ENCODE measurements at places on chromosomes 1 and 21.

DNA sequence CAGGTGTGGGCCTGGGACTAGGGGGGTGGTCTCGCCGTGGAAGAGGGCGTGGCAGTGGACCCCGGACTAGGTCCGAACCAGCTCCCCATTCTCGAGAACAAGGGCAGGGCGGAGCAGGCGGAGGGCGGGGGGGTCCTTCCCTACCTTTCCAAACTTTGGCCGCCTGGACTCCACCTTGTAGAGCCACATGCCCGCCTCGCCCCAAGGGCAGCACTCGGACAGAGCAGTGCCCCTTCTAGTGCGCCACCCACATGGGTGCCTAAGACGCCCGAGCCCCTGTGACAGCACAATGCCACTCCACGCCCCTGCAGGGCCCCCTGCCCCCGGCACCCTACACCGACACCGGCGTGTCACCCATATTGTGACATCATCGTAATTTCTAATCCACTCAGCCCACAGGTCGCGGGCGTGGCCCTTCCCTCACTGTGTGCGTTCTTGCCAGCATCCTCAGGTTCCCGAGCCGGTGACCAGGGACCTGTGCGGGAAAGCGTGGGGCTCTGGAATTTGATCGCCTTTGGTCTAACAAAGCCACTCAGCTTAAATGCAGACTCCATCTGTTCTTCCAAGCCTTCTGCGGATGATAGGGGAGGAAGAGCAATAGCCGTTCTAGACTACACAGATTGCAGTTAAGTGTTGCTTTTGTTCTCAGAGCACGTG lies 553 bp upstream of the STMN1 start:
- no peak for DNase-seq

- DNase-seq = no peak
Observed at GRCh38 chr1:116076831-116077230, 34.4 kb upstream of the MAB21L3 start.

DNA sequence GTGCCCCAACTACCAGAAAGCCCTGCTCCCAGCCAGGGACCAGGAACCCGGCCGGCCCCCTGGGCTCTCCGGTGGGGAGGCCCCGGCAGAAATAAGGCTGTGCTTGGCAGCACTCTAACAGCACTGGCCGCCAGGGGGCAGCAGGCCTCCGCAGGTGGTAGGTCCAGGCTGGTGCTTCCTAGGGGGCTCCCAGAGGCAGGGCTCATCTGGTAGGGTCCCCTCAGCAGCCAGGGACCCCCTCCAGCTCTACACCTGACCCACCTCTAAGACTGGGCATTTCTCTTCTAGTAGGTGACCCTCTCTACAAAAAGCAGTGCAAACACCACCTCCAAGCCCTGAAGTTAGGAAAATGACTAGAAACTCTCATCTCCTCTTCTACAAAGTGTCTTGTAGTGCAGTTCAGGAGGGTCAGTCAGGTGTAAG lies 85.6 kb downstream of the STUM start:
- peak; percentile 91 for DNase-seq

GRCh38 chr1:7120863-7121621 lies 335.8 kb downstream of the CAMTA1 start:
- DNase-seq = no peak

GRCh38 chr1:223558512-223558911 lies 107.0 kb downstream of the CAPN8 start:
- DNase-seq = no peak

- DNase-seq = no peak
Observed at GRCh38 chr1:81542196-81542595, 258.5 kb upstream of the ADGRL2 start.

DNA sequence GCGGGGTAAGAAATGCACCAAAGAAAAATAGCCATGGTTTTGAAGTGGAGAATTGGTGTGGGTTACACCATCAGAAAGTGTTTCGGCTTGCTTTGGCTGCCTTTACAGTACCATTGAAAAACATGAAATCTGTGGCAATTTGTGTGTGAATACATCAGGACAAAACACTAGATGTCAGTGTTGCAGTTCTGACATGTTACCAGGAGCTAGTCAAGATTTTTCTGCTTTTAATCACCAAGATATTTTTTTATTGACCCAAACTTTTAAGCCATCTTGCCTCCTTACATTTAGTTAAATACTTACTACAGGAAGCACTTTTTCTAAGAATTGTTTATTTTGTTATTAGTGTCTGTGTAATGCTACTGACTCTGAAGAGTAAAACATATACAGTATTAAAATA lies 14.3 kb downstream of the RRP15 start:
- no peak for DNase-seq

GRCh38 chr1:5485436-5485835 lies 506.8 kb downstream of the NPHP4 start:
- DNase-seq = no peak

- no peak for DNase-seq
Observed at GRCh38 chr1:185487026-185487425, 170.0 kb upstream of the IVNS1ABP start.

DNA sequence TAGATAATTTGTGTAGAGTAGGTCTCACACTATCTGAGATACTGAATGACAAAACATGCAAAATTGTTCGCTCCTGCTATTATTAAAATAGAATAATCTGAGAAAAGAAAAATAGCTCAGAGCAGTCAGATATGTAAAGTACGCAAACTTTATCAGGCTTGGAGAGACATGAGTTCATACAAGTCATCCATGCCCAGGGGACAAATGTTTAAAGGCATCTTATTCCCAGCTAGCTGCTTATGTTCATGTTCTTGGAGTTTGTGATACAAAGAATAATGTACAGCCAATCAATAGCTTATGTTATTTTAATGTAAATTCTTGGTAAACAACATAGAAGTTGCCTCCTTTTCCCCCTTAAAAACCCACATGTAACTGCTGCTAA lies 69.4 kb upstream of the USP25 start:
- DNase-seq = no peak

- no peak for DNase-seq
Observed at GRCh38 chr1:205432116-205432515, 10.3 kb upstream of the LEMD1 start.

DNA sequence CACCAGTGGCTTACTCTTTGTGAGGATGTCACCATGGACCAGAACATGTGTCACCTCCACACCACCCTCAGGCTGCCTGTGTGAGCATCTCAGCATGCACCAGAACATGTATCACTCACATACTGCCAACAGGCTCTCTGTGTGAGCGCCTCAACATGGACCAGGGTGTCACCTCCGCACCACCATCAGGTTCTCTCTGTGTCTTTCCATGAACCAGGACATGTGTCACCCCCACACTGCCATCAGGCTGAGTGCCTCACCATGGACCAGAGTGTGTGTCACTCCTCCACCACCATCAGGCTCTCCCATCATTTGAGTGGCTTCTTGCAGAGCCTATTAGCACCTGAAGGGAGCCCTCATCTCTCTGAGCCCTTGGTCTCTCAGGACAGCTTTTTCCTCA lies 125.2 kb downstream of the ZNF648 start:
- DNase-seq = no peak

- no peak for DNase-seq
Observed at GRCh38 chr21:26888256-26888655, 43.0 kb upstream of the ADAMTS1 start.

- peak; percentile 66 for DNase-seq
Observed at GRCh38 chr1:206739411-206740076, 31.0 kb upstream of the IL19 start.

- no peak for DNase-seq
Observed at GRCh38 chr1:234865171-234866006, 255.4 kb upstream of the IRF2BP2 start.

DNA sequence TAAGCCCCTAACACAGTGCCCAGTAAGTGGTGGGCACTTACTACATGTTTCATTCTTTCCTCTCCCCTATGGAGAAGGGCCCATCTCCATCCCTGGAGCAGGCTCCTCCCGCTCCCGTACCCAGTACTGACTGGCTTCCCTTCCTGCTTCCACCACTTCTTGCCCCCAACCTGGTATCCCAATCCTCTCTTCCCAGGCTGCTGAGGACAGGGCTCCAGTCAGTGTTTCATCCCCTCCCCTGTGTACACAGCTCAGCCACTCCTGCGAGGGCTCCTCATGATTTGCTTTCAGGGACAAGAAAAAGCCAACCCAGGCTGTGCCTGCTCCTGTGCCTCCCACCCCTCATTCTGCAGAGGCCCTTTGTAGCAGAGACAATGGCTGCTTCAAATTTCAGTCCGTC lies 20.8 kb upstream of the ETV3 start:
- no peak for DNase-seq

DNA sequence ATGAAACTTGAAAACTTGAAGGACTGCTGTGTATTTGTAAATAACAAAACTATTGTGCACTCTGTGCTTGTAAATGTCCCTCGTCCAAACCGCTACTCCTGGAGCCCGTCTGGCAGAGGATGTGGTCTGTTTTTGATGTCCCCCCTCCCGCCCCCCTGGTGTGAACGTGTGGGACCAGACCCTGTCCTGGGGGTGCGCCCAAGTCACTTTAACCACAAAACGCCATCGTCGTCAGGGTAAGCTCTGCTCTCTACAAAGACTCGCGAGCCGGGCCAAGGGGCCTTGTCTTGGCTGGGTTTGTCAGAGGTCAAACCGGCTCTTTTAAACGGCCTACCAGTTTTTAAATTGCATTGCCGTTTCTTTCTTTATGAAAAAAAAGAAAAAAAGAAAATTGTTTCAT lies 87.4 kb upstream of the TMEM51 start:
- no peak for DNase-seq

DNA sequence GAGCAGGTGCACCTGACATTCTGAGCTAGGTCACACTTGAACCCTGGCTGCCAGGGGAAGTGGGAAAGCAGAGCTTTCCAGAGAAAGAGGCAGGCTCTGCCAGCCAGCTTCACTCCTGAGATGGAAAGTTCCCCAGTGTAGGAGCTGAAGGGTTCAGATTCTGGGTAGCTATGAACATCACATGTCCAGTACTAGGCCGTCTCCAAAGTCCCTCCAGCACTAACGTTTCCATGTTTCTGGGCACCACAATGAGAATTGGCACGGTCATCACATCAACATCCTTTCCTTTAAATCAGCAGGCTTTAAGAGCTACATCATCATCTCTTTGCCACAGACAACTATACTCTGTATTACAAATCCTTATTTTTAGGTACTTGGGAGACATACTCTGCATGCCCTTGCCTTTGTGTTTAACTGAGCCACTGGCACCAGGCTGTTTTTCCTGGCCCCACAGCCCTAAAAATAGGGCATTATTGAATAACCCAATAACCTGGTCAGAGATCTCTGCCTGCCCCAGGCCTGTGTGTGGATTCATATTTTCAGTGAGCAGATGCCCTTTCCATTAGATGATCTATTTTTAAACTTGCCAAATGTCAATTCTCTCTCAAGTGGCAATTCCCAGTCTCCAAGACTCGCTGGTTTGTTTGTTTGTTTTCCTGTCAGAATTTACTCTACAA lies 35.4 kb upstream of the USP24 start:
- DNase-seq = no peak

DNA sequence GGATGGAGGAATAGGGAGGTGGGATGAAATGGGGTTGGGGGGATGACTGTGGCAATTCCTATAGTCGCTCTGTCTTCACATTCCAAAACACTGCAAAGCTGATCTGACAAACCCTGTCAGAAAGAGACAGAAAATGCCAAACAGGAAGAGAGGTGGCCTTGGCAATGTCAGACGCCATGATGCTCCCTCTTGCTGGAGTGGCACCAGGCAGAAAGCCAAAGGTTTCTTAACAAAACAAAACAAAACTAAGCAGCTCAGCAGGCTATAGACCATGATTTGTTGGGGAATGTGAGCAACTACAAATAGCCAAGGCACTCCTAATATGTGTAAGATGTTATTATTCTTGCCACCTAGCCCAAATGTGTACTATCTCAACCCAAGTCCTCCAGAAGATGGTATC lies 42.9 kb upstream of the PLA2G2C start:
- DNase-seq = no peak

DNA sequence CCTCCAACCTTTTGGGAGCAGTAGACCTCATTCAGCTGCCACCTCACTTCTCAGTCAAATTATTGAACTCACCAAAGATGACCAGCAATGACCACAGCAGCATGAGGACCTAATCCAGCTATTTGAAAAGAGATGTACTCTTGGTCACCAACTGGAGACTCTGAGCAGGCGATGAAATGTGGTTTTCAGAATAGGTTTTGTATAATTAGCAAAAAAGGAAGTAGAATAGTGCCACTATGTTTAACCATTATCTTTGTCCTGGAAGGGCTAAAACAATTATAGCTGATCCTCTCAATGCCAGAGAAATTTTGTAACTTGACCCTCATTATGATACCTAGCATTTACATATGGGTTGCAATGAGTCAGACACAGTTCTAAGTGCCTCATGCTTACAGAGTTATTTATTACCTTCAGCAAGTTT lies at the start of gene FCRL2:
Gene FCRL2, minus strand, starts transcription at position 162 of the 421 bp plus-strand sequence. Its CDS starts 59 bp downstream, at position 103.
- DNase-seq = no peak

DNA sequence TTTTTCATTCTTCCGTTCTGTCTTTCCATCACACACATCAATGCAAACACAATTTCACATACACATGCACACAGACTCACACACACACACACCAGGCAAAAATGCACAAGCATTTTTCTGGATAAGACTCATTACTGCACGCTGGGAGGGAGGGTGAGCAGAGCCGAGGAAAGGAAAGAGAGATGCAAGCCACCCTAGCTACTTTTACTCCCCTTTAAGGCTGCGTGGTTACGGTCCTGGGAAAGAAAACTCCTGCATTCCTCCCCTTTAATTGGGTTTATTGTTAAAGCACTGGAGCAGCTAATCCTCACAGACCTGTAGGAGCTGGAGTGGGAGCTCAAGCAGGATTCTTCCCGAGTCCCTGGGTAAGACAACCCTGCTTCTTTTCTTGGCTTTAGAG lies at the start of gene CAMK1G:
Gene CAMK1G, plus strand, starts transcription at position 307 of the 400 bp plus-strand sequence. CDS start 11,270 bp downstream, outside the sequence.
- no peak for DNase-seq

DNA sequence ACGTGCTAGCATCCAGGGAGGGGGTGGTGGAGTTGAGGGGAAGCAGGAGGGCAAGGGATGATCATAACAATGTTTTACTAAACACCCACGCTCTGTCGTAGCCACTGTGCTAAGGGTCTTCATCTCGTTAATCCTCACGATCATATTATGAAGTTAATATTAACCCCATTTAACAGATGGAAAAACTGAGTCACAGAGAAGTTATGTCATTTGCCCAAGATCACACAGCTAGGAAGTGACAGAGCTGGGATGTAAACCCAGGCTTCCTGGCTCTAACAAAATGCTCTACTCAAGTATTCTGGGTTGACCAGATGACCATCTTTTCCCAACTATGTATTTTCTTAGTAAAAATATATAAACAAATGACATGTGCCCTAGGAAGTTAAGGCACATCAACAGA lies 88.7 kb downstream of the TAS1R2 start:
- DNase-seq = no peak

DNA sequence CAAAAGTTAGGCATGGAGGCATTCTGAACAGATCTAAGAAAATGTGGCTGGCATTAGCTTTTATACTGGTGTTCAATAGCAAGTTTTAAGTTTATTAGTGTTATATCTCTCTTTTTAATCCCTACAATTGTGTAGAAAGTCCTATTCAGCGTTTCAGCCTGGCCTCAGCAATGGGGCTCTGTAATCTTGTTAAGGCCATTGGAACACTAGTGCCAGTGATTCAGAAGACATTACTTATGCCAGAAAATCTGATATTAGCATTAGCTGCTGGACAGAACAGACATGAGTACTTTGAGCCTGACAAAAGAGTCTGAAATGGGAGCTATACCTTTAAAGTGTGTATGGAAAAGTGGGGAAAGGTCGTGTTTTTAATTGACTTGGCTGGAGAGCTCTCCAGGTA lies 167.0 kb downstream of the NEGR1 start:
- no peak for DNase-seq

- no peak for DNase-seq
Observed at GRCh38 chr1:15718199-15718601, 17.9 kb upstream of the SLC25A34 start.

All from activated T-cell treated with anti-CD3 and anti-CD28 coated beads, Interleukin-2, amount 50 U/mL, for 24 hours (primary cell).